ENCODE measurements at places on chromosomes 7 and 10.
A peak's percentile ranks its signal among the peaks of the same experiment; 100 is the strongest.

GRCh38 chr7:52700349-52700748 lies 335.1 kb upstream of the POM121L12 start:
- no peaks in the 10 kb centered on the region for H3K27me3 ChIP-seq
- no peak overlapping the region for H3K4me3 ChIP-seq
- DNase-seq: no peak
- no peak overlapping the region for H3K27ac ChIP-seq

DNA sequence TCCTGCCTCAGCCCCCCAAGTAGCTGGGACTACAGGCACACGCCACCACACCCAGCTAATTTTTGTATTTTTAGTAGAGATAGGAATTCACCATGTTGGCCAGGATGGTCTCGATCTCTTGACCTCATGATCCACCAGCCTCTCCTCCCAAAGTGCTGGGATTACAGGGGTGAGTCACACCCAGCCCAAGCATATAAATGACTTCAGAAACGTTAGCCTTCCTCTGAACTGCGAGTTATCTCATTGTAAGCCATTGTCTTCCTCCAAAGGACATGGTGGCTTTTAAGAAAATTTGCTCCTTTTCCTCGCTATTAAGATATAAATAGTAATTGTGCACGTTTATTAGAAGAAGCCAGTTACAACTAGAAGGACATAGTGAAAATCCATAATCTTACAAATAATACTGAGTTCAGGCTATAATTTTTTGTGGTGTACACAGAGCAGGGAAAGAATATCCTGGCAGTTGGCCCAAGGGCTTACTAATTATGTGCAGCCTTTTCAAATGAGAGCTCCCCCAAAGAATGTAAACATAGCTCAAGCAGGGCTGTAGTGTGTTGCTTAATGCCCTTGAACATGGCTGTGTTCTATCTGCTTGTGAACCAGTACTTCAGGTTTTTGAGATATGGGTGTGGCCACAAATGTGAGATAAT lies 495.8 kb downstream of the PARD3 start:
- H3K36me3 ChIP-seq: no peaks in the 10 kb centered on the region
- no peaks in the 10 kb centered on the region for H3K27me3 ChIP-seq
- H3K4me1 ChIP-seq: no peaks in the 10 kb centered on the region
- no peak overlapping the region for H3K4me3 ChIP-seq
- no peak for DNase-seq
- no peak overlapping the region for H3K27ac ChIP-seq

- no peak for DNase-seq
- peak overlapping the region; percentile 94 for H3K27ac ChIP-seq
- H3K4me3 ChIP-seq: peak overlapping the region; percentile 20
- no peaks in the 10 kb centered on the region for H3K4me1 ChIP-seq
- H3K36me3 ChIP-seq: no peaks in the 10 kb centered on the region
- no peaks in the 10 kb centered on the region for H3K27me3 ChIP-seq
Observed at GRCh38 chr10:97687785-97688781, 1.0 kb upstream of the AVPI1 start.

DNA sequence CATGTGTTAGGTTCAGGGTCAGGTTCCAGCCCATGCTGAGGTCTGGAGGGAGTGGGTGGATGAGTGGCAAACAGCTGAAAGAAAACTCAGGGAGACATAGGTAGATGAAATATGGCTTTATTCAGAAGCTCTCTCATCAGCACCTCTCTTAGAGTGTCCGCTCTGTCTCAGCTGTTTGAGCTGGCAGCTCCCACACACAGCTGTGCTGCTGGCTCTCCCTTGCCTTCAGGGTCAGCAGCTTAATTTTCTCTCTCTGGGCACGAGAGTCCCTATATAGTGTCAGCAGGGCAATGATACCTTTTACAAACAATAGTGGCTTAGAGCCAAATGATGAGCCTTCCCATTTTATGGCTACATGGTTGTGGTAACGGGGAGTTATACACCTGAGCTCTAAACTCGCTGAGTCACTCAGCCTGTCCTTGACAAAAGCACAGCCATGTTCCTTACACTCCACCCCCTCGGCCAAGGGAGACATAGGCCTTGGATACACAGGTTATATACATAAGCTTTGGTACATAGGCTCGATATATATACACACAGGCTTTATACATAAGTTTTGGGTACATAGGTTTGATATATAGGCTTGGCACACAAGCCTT lies 10.4 kb downstream of the RNF133 start:
- H3K4me1 ChIP-seq: no peaks in the 10 kb centered on the region
- no peak overlapping the region for H3K4me3 ChIP-seq
- H3K27ac ChIP-seq: no peak overlapping the region
- no peak for DNase-seq

DNA sequence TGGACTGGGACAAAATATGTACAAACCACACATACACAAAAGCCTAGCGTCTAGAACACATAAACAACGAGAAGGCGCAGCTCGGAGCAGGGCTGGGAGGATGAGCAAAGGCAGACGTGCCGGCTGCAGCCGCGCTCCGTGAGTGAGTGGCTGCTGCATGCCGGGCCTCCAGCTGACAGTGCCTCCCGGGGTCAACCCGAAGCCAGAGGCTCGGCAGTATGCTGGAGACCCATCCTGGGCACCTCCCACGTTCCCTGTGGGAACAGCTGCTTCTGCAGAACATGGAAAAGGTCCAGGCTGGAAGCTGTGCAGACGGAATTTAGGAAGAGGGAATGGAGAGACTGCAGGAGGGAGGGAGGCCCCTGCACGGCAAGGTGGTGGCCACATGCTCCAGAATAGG lies 3.6 kb upstream of the GPR146 start:
- no peaks in the 10 kb centered on the region for H3K36me3 ChIP-seq
- H3K27ac ChIP-seq: no peak overlapping the region
- DNase-seq: no peak

- no peaks in the 10 kb centered on the region for H3K27me3 ChIP-seq
- H3K4me3 ChIP-seq: no peak overlapping the region
- H3K4me1 ChIP-seq: no peaks in the 10 kb centered on the region
- H3K36me3 ChIP-seq: no peaks in the 10 kb centered on the region
Observed at GRCh38 chr7:132681951-132682350, 105.7 kb upstream of the PLXNA4 start.

DNA sequence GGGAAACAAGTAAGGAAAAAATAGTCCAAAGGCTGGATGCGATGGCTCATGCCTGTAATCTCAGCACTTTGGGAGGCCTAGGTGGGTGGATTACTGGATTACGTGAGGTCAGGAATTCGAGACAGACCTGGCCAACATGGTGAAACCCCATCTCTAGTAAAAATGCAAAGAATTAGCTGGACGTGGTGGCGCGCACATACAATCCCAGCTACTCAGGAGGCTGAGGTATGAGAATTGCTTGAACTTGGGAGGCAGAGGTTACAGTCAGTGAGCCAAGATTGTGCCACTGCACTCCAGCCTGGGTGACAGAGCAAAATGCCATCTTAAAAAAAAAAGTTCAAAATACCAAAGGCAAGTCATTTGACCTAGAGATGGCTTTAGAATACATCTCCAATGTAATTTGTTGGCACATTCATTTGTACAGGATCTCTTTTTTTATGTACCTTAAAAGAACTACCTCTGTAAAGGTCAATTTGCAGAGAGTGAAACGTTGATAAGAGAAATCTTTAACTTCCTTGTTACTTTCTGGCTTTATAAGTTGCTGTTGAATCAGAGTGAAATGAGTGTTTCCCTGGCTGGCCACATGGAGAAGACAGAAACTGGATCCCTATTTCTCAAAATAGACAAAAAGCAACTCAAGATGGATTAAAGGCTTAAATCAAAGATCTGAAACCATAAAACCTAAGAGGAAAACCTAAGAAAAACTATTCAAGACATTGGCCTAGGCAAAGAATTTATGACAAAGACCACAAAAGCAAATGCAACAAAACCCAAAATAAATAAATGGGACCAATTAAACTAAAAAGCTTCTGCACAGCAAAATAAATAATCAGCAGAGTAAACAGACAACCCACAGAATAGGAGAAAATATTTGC lies 260.7 kb downstream of the KLF6 start:
- peaks cover 30% of the 10 kb centered on the region for H3K4me1 ChIP-seq
- H3K27me3 ChIP-seq: no peaks in the 10 kb centered on the region
- H3K4me3 ChIP-seq: no peak overlapping the region

GRCh38 chr7:149228831-149229471 lies 10.5 kb upstream of the ZNF212 start:
- no peak overlapping the region for H3K27ac ChIP-seq
- DNase-seq: no peak
- H3K4me3 ChIP-seq: no peak overlapping the region
- no peaks in the 10 kb centered on the region for H3K27me3 ChIP-seq

DNA sequence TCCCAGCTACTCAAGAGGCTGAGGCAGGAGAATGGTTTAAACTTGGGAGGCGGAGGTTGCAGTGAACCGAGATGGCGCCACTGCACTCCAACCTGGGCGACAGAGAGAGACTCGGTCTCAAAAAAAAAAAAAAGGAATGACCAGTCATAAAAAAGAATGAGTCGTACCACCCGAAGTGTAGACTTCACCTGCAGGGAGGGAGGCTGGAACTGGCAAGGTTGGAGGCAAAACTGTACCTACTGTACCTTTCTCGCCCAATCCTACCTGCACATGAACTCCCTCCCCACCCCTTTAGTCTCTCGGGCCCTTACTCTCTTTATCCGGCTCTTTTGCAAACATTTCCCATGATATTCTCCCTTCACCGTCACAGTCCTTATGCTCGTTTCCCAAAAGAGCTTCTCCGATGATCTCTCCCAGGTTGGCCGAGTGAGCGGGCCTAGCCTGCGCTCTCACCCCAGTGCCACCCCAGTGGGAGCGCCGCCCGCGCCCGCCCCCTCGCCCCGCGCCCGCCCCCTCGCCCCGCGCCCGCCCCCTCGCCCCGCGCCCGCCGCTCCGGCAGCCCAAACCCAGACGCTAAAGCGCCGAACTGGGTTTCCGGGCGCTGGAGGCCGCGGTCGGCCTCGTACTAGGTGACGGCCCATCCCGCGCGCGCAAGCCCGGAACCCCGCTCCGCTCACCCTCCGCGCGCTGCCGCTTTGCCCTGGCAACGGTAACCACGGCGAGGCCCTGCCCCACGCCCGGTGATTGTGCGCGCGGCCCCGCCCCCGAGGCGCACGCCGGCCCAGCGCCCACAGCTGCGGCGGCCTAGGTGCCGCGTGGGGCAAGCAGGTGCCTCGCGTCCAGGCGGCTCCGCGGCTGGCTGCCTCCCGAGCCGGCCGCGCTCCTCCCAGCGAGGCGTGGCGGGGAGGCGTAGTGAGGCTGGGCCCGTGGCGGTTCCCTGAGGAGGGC lies at the start of gene SMKR1:
TSS of gene SMKR1 (plus strand) at position 772 of the 948 bp plus-strand sequence. CDS start 294 bp downstream, outside the sequence.
- H3K27ac ChIP-seq: no peak within 1 kb of the TSS
- H3K27me3 ChIP-seq: no peaks in the 10 kb centered on the region

DNA sequence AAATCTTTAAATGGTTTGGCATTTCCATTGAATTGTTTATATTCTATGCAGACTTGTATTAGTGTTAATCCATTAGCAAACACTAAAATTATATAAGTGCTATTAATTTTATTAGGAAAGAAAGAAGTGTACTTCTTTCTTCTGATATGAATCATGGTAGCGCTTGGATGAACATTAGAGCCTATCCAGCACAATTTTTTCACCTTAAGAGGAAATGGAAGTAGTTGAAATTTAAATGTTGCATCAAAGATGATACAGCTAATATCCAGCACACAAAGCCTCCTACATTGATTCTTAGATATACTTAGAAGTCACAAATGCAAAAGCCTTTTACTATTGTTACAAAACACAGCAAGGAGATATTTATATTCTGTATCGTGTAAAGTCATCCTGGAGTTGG lies 174.5 kb downstream of the AHR start:
- no peaks in the 10 kb centered on the region for H3K36me3 ChIP-seq
- H3K4me3 ChIP-seq: no peak overlapping the region
- no peaks in the 10 kb centered on the region for H3K4me1 ChIP-seq
- no peak overlapping the region for H3K27ac ChIP-seq
- no peaks in the 10 kb centered on the region for H3K27me3 ChIP-seq

- no peaks in the 10 kb centered on the region for H3K36me3 ChIP-seq
- no peak overlapping the region for H3K4me3 ChIP-seq
- no peak overlapping the region for H3K27ac ChIP-seq
- H3K27me3 ChIP-seq: no peaks in the 10 kb centered on the region
Observed at GRCh38 chr10:96025566-96025965, 17.8 kb upstream of the CCNJ start.

- H3K4me3 ChIP-seq: no peak overlapping the region
- no peaks in the 10 kb centered on the region for H3K27me3 ChIP-seq
- no peak overlapping the region for H3K27ac ChIP-seq
- no peak for DNase-seq
- H3K36me3 ChIP-seq: no peaks in the 10 kb centered on the region
Observed at GRCh38 chr10:36738738-36739431, 386.5 kb upstream of the ANKRD30A start.

DNA sequence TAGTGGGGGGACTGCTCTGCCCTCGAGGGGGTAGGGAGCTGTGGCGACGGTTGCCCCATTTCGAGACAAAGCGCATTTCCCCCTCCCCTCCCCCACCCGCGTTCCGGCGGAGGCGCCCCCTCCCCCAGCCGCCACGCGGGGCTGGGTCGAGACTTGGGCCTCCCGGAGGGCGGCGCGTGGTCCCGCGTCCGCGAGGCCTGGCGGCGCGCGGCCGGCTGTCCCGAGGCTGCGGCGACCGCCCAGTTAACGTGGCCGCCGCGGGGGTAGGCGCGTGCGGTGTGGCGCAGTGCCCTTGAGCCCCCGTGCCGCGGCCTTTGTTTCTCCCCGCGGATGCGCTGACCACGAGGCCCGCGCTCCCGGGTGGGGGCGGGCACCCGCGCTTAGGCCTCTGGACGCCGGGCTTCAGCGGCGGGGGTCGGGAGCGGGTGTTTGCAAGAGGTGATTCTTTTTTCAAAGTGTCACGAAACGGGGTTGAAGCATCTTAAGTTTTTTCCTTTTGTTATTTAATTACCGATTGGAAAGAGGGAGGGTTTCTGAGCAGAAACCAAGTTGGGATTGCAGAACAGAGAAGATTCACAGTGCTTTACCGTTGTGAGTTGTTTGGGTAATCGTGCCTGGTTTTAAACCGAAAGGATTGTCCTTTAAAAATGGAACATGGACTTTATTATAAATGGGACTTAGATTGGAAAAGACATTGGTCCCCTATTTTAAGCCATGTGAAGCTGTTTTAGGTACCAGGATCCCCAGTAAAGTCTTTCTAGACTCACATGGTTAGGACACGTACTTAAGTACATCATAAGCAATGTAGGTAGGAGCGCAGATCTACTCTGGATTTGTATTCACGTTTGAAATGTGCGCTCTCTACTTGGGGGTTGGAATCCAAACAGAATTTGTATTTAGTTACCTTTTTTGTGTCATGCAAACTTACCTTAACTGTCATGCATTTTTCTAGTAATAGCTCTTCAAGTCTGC lies 760 bp downstream of the CBX3 start:
- DNase-seq: no peak
- peaks cover 20% of the 10 kb centered on the region for H3K36me3 ChIP-seq
- peak overlapping the region; percentile 82 for H3K4me3 ChIP-seq
- peak overlapping the region; percentile 100 for H3K27ac ChIP-seq

- no peaks in the 10 kb centered on the region for H3K27me3 ChIP-seq
- H3K36me3 ChIP-seq: no peaks in the 10 kb centered on the region
- H3K4me3 ChIP-seq: no peak overlapping the region
- H3K27ac ChIP-seq: no peak overlapping the region
- no peak for DNase-seq
Observed at GRCh38 chr10:56633876-56634452, 272.9 kb upstream of the ZWINT start.
